ENCODE measurements at places on chromosomes 12 and 14.
A peak's percentile ranks its signal among the peaks of the same experiment; 100 is the strongest.

DNA sequence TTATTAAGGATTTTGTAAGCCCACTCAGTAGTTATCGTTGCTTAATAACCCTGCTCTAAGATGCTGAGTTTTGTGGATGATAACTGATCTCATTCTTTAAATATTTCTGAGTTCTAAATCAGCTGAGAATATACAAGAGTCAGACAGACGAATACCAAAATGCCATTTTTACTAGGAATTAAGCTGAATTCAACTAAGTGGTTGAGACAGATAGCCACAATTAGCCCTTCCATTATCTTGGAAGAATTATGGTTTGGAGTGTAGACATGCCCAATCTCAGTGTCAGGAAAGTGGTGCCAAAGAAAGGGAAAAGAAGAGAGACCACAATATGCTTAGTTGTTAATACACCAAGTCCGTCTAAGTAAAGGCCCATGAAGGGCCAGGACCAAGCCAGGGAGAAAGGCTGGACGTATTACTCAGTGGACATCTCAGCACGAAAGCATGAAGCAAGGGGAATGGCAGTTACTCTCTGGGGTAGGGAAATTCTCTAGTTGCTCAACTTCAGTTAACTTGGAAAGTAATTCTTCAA, 58.6 kb downstream of the KCNA5 start:
- DNase-seq: no peak

DNA sequence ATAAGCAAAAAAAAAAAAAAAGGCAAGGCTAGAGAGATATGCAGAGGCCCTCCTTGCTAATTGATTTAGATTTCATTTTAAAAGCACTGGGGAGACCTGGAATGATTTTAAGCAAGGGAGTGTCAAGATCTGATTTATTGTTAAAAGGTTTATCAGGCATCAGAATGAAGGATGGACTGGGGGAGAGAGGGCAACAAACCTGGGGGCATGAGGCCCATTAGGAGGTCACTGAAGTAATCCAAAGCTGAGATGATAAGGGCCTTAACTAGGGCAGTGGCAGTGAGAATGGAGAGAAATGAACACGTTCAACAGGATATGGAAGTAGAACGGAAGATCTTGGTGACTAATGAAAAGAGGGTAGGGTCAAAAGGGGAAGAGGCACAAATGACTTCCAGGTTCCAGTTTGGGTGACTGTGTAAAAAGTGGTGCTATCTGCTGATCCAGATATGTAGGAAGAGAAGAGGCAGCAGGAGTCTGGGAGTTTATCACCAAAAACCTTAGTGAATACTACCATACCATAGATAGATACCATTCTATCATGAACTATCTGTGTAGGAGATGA, 24.0 kb downstream of the KITLG start:
- DNase-seq: no peak

DNA sequence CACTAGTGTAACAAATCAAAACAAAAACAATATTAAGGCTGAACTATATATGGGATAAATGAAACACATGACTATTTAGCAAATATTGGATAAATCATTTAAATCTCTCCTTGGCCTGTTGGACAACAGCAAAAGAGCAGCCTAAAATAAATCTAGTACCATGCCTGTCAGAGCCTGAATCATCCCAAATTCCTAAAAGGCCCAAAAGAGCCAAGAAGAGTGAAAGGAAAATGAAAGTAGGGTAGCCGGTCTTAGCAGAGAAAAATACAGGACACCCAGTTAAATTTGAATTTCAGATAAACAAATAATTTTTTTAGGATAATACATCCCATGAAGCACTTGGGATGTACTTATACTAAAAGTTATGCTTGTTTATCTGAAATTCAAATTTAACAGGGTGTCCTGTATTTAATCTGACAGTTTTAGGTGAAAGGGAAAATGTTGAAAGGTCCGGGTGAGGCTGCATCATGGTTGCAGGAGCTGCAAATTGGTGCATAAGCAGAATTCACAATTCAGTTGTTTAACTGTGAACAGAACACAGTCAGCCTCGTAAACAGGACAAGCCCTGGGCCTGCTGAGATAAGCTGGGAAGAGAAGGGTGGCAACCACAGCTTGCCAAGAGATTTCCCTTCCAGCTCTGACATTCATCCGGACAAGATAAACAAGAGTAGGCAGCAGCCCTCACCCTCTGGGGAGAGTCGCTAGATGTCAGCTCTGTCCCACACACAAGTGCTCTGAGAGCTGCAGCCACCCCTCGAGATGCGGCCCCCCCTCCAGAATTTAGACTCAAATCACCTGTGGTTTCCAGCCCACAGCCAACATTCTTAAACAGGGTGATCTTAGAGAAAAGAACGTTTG, 30.3 kb downstream of the DMAC2L start:
- no peak for DNase-seq

DNA sequence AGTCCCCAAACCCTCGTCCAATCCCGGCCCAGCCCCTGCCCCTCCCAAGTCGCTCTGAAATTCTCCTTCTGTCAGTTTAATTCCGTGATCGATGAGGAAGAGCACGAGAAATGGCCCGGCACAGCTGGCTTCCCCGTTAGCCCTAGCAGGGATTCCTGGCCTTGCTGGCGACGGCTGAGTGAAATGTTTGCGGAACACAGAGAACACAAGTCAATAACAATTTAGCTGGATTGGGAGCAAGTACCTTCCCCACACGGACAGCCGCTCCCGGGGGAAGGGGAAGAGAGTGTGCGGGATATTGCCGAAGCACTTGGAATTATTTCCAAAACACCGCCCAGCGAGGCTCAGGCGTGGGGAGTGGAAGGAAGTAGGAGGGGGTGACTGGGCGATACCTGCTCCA, 134.6 kb downstream of the RBM19 start:
- no peak for DNase-seq

DNA sequence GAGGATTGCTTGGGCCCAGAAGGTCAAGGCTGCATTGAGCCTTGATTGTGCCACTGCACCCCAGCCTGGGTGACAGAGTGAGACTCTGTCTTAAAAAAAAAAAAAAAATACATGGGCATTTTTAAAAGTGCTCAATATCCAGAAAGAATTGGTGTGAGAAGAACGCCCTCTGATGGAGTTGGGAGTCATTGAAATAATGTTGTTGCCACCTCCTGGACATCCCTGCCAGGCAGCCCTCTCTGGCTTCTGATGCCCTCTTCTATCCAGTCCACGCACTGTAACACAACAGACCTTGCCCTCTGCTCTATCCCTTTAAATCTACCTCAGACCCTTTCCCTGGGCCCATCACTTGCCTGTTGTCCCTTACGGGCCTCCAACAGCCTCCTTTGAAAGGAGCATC, 4.9 kb downstream of the PTGDR start:
- peak; percentile 6 for DNase-seq

All from neuronal stem cell (in vitro differentiated cells).